ENCODE measurements at places on chromosomes 13 and 19.

DNA sequence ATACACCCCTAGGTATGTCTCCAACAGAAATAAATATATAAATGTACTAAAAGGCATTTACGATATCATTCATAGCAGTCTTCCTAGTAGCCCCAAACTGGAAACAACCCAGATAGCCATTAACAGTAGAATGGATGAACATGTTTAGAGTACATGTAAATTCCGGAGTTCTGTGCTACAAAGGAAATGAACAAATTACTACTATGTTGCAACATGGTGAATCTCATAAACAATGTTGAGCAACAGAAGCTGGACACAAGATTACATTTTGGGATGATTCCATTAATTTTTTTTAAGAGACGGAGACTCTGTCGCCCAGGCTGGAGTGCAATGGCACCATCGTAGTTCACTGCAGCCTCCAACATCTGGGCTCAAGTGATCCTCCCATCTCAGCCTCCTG is 5.9 kb upstream of the SLC7A10 start:
- no peak for DNase-seq

GRCh38 chr19:14475251-14476073 is at the start of gene PTGER1:
TSS of gene PTGER1 (minus strand) at chr19:14475354. CDS start at chr19:14474320, 1,034 bp downstream.
- DNase-seq: no peak

DNA sequence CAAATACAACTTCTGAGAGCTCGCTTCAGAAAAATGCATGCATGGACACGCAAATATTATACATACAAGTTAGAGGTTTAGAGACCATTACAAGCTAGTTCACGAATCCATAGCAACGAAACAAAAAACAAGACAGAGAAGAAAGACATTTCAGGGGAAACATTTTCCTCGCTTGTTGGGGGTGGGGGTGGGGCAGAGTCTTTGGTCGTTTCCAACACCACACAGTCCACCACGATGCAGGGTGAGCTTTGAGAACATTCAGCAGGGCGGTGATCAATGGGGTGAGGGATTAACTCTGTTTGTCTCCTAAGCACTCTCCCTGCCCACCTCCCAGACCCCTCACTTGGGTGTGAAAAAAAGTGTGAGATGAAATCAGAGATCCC is 651 bp downstream of the OXGR1 start:
- DNase-seq: no peak

- DNase-seq: no peak
Measured at GRCh38 chr19:52492201-52492993, 35.1 kb upstream of the ZNF808 start.

- DNase-seq: no peak
Measured at GRCh38 chr13:44337581-44337980, 36.0 kb upstream of the SERP2 start.

DNA sequence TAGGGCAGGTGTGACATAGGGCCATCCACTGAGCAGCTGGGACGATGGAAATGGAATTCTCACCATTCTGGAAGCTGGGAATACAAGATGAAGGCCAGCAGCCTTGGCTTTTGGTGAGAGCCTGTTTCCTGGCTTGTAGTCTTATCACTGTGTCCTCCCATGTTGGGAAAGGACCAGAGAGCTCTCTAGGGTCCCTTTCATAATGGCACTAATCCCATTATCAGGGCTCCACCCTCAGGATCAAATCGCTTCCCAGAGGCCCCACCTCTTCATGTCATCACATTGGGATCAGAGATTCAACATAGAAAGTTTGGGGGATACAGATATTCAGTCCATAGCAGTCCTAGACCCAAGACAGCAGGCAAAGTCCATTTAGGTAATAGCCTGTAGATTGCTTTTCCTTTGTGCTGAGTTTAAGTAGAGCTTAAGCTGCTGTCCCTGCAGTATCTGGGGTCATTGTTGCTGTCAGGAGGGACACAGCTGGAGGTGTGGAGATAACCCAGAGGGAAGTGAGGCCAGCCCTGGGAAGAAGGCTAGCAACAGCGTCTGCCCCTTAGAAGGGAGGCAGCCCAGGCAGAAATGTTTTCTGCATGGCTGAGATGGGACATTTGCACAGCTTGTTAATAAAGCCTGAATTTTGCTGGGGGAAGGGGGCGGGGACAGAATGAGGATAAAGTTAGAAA is 136.5 kb upstream of the GPR12 start:
- DNase-seq: no peak

DNA sequence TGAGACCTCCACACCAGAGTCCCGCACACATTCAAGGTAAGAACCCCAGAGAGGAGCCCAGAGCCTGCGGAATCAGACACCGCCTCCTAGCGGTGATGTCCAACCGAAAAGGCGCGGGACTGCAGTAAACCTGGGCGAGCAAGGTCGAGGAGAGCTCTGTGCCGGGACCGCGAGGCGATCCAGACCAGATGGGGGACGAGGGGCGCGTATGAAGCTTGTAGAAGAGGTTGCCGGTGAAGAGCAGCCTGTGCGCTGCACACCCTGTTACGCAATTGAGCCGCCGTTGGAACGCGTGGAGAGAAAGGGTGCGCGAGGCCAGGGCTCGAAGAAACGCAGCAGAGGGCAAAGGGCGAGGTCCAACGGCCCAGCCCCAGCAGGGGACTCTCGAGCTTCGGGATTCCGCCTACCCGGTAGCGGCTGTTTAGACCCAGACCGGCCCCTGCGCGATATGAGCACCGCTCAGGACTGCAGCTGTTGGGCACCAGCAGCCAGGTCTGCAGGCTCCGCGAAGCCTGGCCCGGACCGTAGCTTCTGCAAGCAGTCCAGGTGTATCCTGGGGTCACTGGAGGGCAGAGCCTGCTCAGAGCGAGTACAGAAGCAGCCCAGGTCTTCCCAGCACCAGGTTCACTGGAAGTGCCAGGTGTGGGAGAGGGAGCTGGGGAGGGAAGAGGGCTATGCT is 65.9 kb upstream of the ZNF599 start:
- DNase-seq: no peak

DNA sequence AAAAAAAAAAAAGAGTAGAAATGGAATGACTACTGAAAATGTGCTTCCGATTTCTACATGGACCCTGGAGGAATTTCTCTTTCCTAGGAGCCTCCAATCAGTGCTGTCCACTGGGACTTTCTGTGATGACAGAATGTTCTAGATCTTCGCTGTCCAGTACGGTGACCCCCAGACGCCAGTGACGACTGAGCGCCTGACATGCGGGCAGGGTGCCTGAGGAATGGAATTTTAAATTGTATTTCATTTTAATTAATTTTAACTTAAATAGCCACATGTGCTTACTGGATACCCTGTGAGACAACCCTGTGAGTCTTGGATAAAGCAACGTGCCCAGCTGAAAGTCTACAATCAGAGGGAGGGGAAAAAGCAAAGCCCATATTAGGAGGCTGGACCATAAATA is 4.1 kb upstream of the TLE6 start:
- no peak for DNase-seq

- DNase-seq: no peak
Measured at GRCh38 chr19:44969437-44969836, 14.3 kb downstream of the CLPTM1 start.

DNA sequence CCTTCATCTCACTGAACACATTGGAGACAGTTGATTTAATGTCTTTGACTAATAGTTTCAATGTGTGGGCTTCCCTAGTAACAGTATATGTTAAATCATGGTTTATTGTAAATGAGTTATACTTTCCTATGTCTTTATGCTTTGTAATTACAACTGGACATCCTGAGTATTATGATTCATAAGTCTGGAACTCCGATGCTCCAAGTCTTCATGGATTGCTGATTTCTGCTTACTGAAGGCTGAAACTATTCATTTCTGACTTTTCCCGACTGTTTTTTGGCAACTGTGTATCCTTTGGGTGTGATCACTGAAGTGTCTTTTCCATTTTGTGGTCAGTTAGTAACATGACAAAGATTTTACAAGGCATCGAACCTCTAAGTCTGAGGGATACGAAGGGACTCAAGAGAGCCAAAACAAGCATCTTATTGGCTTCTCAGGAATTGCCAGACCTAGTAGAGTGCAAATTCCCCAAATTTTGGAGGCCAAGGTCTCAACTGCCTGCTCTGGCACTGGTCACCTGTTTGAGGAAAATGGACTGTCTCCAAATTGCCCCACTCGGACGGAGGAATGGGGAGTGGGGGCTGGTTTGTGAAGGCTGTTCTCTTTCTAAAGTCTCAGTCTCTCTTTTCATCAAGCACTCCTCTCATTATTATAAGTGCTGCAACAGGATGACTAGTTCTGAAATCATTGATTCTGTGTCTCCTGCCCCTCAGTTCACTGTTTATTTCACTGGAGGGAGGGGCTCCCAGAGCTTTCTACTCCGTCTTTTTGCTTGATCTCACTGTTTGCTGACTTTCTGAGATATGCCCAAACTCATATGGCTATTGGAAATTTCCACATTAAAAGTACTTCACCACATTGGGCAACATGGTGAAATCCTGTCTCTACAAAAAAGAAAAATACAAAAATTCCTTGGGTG is 20.2 kb upstream of the CD70 start:
- no peak for DNase-seq

- no peak for DNase-seq
Measured at GRCh38 chr13:37382146-37382545, 216.4 kb downstream of the POSTN start.

DNA sequence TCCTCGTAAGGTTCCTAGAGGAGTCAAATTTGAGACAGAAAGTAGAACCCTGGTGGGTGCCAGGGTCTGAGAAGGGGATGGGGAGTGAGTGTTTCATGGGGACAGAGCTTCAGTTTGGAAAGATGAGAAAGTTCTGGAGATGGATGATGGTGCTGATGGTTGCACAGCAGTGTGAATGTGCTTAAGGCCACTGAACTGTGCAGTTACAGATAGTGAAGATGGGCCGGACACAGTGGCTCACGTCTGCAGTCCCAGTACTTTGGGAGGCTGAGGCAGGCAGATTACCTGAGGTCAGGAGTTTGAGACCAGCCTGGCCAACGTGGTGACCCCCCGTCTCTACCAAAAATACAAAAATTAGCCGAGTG is 917 bp downstream of the SPC24 start:
- no peak for DNase-seq

GRCh38 chr13:19283836-19284235 is 102.2 kb upstream of the TUBA3C start:
- DNase-seq: no peak

DNA sequence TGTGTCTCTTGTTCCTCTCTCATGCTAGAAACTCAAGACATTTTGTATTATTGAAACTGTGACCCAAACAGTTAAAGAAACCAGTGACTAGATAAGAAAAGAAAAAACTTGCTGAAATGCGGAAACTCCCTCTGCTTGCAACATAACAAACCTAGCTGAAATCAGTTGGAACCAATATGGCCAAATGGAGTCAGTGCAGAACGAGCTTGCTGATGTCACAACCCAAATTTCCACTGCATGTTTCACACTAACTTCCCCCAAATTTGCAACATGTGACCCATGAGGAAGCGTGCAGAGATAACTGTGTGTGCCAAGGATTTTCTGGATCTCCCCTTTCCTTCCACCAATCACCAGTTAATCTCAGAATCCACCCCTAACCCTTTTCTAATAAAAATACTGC is 208.0 kb downstream of the DLEU7 start:
- DNase-seq: no peak

DNA sequence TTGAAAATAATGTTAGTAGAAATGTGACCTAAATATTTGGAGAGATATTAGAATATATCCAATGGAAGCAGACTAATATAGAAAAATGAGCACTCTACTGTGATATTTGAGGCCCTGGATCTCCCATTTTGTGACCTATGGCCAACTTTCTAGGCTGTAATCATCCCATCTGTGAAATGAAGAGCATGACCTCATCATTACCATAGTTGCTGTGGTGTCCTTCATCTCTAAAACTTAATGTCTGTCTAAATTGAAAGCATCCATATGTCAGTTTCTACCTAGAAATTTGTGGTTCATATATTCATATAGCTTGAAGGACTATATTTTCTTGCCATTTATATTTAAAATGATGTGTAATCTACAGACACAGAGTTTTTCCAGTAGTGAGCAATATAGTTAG is 41.6 kb downstream of the PAN3 start:
- DNase-seq: no peak

- no peak for DNase-seq
Measured at GRCh38 chr13:35498231-35498630, 21.7 kb upstream of the MAB21L1 start.

DNA sequence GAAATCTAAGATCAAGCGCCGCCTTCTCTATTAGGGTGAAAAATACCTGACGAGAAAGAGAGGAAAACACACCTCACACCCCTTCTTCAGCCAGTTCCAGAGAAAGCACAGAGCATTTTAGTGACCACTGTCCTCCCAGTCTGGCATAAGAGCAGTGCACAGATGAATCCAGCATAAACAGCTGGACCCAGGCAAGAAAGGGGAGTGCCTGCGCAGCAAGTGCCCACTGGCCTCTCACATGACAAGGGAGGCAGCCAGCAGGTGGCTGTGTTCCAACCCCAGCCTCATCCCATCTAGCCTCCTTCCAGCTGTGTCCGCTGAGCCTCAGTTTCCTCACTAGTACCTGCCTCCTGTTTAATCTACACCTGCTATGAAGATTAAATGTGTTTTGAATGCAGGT is 8.0 kb downstream of the MED26 start:
- DNase-seq: no peak

DNA sequence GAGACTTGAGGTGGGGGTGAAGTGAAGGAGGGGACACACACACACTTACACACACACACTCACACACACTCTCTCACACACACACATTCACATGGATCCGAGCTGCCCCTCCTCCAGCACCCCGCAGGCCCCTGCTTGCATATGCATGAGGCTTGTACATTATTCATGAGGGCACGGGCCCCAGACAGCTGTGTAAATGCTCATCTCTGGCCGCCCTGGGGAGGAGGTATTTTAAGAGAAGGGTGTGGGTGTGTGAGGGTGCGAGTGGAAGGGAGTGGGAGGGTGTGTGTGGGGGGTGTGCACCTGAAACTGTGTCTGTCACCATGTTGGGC is 2.4 kb downstream of the NCAN start:
- no peak for DNase-seq

DNA sequence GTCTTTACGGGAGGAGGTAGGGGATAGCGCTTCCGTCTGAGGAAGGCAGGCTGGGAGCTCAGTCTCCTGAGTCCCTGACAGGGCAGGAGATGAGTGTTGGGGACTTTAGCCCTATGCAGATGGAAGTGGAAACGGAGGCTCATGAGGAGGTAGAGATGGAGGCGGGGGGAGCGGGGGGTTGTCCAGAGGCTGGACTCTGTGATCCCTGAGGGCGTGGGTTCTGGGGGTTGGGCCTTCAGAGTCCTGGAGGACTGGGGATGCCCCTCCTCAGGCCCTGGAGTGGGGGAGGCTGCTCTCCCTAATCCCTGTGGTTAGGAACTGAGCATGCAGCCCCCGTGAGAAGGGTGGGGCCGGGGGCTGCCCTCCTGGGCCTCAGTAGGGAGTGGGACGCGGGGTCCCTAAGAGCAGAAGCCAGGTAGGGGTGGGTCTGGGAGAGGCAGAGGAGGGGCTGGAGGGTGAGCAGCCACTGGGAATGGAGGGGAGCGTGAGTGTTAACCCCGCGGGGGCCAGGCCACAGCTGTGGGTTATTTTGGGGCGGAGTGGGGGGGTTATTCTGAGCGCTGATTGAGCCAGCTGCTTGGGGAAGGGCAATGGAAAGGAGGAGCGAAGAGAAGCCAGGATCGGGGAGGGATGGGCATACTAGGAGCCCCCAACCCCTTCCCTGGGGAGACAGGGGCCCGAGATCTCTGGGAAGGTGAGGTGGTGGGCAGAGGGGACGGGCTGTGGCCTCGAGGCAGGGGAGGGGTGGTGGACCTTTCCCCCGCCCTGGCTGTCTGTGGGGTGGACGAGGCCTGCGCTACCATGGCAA is 2.8 kb downstream of the GRIN2D start:
- no peak for DNase-seq
